Activated CD4-positive, alpha-beta T cell treated with anti-CD3 and anti-CD28 coated beads, Interleukin-2, amount 10 ng/mL, durations not matched to agents 7 days and 5 days (primary cell): ENCODE measurements at places on chromosomes 7 and 10.
A peak's percentile ranks its signal among the peaks of the same experiment; 100 is the strongest.

DNA sequence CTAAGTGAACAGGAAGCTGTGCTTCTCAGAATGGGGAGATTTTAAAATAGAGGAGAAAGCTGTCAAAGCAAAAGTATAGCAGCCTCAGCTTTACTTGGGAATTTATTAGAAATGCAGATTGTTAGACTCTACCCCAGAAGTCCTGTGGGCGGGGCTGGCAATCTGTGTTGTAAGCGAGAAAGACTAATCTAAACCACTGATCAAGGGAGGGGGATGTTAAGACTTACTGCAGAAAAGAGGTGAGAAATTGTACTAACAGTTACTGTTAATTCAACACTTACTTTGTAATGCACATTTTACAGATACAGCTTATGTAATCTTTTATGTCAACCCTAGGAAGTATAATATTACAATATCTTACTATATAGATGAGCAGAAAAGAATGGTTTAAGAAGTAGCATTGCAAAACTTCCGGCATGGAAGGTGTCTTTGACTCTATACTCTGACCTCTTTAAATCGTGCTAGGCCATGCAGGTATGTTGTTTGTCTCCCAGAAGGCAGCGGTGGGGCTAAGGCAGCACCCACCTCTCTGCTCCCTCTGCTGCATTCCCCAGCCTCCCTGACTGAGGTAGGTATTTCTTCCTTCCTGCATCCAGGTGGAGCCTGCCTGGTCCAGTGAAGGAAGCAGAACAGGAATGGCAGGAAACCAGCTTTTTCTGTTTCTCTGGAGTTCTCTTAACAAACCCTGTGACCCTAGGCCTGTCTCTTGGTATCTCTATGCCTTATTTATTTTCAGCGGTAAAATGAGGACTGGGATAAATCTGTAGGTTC, 462.2 kb downstream of the AUTS2 start:
- no peak for DNase-seq

- no peak for DNase-seq
These were observed 87.8 kb downstream of the GLCCI1 start for GRCh38 chr7:8056439-8056838.

DNA sequence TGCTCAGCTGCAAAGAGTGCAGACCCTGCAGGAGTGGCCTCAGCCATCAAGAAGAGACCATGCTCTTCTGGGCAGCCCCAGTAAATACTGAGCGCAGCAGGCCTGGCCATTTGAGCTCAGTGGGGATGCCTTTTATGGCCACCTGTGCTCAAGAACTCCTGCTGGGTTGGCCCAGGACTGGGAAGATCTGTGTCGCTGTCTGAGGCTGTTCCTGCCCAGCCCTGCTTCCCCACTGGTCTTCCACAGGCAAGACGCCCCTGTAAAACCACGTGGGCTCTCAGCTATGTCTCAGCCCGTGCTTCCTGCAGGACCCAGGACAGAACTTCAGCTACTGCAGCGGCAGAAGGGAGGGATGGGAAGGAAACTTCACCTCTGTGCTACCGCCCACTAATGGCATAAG, 10.5 kb upstream of the PPIF start:
- no peak for DNase-seq

DNA sequence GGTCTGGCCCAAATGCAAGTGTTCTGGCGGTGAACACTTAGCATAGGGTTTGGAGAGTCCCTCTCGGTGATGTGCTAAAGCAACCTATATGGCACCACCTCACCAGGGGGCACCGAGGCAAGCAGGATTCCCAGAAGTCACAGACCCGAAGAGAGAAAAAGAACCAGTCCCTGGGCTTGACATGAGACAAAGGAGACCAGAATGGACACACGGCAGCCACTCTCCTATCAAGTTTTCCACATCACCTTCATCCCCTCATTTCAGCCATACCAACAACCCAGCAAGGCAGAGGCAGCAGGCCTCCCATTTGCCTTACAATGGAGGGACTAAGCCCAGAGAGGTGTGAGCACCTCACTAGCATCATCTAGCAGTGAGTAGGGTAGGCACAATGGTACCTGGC, 19.7 kb downstream of the GPRIN2 start:
- DNase-seq = no peak

DNA sequence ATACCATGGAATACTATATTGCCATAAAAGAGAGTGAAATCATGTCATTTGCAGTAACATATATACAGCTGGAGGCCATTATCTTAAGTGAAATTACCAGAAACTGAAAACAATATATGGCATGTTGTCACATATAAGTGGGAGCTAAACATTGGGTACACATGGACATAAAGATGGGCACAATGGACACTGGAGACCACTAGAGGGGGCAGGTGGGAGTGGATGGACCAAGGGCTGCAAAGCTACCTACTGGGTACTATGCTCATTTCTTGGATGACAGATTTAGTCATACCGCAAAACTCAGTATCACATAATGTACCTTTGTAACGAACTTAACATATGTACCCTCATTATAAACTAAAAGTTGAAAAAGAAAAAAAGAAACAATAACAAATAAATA, 1167.6 kb downstream of the NXPH1 start:
- DNase-seq = no peak

DNA sequence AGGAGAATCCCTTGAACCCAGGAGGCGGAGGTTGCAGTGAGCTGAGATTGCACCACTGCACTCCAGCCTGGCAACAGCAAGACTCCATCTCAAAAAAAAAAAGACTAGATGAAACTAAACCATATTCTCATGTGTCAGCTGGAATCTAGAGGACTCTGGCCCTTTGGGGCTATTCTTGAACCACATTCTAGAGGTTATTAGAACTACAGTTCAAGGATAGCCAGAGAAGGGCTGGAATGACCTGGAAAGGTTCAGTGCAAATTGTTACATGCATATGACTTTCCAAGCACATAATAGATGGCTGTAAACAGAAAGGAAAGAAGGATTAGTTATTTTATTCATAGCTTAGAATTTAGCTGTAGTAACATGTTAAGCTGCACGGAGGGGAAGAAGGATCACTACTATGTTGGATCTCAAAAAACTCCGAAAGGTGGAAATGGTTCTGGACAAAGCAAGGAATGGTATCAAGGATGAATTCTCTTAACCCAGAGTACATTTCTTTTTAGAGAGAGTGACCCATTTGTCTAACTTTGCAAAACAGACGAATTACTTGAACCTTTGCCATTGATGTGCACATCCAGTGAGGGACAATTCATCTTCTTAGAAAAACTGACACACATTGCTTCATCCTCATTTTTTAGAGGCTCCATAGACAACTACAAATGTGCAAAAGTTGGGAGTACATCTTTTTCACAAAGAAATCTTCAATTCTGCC, 124.0 kb upstream of the SAMD8 start:
- DNase-seq = no peak

DNA sequence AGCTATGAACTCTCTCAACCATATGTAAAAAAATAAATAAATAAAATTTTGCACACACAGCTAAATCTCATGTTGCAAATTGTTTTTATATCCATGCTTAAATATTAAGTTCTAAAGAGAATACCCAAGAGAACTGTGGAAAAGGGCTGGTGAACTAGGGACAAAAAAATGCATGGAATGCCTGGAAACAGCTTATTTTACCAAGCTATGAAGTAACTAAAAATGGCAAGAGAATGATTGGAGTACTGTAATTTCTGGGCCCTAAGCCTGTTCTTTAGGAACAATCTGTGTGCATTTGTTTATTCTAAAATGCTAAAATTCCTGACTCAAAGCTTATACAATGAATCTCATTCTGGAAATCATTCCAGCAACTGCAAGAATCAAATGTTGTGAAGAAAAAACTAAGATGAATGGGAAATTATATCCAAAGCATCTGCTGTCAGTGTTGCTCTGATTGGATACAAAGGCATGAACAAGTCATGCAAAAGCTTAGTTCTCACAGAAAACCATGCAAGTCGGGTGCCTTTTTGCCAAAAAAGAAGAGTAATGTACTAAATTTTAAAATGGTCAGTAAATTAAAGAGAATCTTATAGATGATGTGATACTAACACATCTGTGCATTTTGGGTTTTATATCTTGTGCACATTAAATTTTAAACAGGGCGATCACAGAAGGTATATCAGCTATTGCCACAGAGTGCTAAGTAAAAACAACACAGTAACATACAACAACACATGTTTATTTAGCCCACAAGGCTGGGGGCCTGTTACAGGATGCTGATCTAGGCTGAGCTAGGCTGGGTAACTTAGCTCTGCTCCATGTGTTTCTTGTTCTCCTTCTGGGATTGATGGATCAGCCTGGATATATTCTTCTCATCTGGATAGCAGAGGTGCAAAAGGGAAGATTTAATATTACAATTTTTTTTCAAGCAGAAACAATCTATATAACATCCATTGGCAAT, 453.5 kb upstream of the SEMA3A start:
- no peak for DNase-seq

- DNase-seq = no peak
These were observed 42.0 kb downstream of the SHH start for GRCh38 chr7:155770241-155770640.

GRCh38 chr7:48099781-48100180, 10.7 kb downstream of the UPP1 start:
- no peak for DNase-seq

- DNase-seq = no peak
These were observed 12.9 kb upstream of the VIM start for GRCh38 chr10:17214971-17215781.

GRCh38 chr7:116957874-116958273, 4.6 kb downstream of the ST7 start:
- DNase-seq = no peak

DNA sequence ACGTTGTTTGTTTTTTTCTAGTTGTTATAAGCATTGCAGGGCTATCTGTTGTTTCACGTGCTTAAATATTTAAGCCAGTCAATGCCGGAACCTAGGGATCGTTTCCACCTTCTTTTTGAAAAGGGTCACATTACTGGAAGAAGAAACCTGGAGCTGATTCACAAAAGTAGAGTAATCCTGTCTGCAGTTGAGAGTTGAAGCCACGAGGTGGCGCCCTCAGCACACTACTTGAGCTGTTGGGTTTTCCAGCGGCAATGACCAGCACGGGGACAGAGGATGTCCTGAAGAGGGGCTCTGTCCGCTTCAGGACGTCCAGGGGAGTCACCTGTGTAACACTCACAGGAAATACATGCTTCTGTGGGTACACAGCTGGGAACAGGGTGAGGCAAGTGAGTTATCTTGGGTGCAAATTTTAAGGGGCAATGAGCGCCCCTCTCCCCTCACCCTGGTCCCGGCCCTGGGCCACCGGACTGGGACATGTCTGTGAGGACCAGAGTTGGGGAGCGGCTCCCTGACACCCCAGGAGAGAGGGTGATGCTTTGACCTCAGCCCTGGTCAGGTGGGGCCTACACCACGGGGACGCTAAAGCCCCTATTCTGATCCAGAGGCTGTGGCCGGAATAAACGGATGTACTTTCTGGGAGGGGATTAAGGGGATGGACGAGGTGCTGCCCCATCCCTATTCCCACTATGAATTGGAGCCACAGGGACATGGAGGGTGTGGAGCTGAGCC, 26.3 kb upstream of the WDFY4 start:
- peak; percentile 66 for DNase-seq

DNA sequence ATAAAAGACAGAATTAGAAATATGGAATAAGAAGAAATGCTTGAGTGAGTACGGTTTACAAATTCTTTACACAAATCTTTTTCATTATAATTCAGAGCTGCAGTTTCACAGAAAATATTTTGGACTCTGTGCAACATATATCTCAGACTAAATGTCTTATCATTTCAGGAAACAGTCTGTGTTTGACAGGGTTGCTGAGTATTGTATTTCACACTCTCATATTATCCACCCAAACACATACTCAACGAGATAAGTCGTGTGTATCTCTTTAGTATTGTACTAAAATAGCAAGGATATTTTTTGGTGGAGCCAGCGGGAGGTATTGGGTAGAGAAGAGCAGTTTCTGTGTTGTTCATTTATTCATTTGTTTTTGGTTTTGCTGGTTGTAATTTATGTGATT, 39.0 kb upstream of the SLC39A12 start:
- DNase-seq = no peak

DNA sequence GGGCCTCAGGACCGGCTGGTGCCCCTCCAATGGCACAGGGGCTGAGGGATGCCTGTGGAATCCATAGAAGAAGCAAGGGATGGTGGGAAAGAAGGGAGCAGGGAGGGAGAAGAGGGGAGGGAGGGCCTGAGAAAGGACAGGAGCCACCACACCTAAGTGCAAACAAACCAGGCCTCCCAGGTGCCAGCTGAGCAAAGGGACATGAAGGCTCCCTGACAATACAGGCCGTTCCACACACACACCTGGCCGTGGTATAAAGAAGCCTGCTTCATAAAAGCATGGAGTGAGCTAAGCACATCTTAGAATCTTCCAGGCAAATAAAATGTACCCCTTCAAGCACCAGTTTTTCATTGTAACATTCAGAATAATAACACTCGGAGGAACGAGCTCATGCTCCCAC, 54.0 kb downstream of the OAT start:
- DNase-seq = no peak

- DNase-seq = peak; percentile 31
These were observed 221.3 kb downstream of the ARHGAP12 start for GRCh38 chr10:31707093-31708039.

DNA sequence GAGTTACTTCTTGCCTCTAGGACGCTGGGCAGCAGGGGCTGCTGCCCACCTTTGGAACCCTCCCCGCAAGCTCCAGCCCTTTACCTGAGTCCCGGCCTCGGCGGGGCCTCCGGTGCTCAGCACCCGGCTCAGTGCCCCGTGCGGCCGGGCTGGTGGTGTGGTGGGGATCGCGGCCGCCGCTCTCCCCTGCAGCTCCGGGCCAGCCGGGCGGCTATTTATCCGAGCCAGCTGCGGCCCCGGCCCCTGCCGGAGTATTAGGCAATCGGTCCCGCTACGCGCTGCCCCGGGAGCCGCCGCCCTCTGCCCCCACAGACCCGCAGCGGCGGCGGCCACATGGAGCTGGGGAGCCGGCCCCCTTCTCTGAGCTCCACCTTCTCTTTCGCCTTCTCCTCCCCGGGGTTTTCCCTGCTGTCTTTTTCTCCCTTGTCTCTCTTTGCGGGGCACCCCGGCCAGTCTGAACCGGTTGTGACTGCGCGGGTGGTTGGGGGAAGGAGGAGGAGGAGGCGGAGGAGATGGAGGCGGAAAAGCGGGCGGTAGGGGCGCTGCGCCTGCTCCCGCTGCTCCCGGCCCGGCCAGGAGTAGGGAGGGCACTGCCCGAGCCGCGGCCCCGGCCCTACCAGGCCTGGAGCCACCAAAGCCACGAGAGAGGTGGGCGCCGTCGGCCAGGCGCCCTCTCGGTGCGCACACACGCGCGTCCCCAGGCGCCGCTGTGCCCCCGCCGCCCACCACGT, at the start of gene SLC16A9:
Gene SLC16A9 (minus strand): TSS at position 456 of the 731 bp plus-strand sequence. CDS start 25,559 bp downstream, outside the sequence.
- DNase-seq = peak; percentile 55

- no peak for DNase-seq
These were observed 1.3 kb downstream of the PTPRZ1 start for GRCh38 chr7:121874298-121874697.

DNA sequence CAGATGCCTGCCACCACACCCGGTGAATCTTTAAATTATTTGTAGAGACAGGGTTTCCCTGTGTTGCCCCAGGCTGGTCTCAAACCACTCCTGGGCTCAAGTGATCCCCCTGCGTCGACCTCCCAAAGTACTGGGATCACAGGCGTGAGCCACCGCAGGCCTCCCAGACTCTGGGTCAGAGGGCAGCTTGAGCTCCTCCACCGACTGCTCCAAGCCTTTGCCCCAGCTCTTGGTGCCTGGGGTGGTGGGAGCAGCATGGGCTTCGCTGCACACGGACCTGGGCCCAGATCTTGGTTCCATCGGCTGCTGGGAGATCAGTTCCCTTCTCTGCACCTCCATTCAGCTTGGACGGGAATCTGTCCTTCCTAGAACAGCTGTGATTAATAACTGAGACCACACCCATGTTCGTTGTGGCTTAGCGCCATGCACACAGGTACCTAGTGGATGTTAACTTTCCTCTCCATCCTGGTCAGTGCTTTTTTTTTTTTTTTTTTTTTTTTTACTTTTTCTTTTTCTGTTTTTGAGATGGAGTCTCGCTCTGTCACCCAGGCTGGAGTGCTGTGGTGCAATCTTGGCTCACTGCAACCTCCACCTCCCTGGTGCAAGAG, 125.3 kb downstream of the CUX1 start:
- no peak for DNase-seq
